ENCODE measurements at places on chromosomes 3 and 15.

GRCh38 chr15:60673918-60674558 lies 195.1 kb upstream of the ICE2 start:
- DNase-seq = no peak

GRCh38 chr3:126202276-126202675 lies 21.9 kb upstream of the ALDH1L1 start:
- DNase-seq = no peak

GRCh38 chr3:127754411-127755304 lies 67.7 kb downstream of the MGLL start:
- DNase-seq = no peak

DNA sequence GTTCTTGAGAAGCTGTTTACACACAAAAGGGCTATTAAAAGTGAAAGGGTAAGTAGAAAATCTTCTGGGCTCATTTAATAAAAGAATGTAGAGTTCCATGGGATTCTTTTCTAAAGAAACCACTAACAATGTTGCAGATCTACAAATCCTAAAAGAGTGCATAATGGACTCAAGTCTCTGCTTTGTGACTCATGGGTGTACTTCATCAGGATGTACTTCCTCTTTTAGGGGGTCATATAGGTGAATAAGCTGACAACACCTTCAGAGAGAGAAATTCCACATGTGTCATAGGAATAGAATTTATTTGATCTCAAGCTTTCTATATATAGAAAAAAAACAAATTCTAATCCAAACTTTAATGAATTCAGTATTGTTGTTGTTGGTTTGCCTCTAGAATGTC lies 355.5 kb downstream of the TIGIT start:
- DNase-seq = no peak

DNA sequence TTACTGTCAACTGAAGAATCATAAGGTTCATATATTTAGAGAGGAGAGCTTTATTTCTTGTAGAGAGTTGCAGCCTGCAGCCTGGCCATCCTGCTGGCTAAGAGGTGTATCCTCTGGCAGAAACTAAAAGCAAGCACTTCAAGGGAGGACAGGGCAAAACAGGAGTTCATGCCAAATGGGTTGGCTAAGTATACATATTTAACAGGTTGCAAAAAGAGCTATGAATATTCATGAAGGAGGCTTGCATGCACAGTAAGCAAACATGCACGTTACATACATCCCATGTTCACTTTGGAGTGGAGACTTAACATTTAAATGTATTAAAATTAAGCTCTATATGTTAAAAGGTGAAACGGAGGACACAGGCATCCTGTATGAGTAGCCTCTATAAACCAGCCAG lies 354.4 kb downstream of the ERC2 start:
- no peak for DNase-seq

DNA sequence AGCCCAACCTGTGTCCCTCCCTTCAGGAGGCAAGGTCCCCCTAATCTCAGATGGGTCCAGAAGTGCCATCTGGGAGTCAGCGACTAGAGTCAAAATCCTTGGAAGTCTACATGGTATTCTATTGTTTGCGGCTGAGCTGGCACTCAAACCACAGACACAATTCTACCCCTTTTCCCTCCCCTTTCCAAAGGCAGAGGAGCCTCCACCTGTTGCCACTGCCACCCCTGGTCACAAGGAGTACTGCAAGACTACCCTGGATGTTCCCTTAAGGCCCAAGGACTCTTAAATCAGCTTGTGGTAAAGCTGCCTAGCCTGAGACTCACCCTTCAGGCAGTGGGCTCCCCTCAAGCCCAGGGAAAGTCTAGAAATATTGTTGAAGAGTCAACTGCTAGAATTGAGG lies 4.3 kb upstream of the OR5H6 start:
- DNase-seq = peak; percentile 34

DNA sequence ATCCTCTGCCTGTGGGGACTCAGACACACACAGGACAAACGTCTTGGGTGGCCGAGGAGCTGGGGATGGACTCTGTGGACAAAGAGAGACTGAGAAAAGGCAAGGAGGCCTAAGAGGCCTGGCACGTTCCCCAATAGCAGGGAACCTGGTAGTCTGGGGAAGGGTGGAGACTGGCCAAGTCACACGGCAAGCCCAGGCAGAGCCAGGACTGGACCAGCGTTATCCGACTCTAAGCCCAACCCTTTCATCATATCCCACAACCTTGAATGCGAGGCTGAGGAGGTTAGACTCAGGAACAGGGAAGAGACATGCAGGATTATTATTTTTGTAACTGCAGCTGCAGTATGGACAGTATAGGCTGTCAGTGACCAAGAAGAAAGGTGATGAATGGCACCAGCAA lies 53.4 kb downstream of the SLC6A11 start:
- no peak for DNase-seq

DNA sequence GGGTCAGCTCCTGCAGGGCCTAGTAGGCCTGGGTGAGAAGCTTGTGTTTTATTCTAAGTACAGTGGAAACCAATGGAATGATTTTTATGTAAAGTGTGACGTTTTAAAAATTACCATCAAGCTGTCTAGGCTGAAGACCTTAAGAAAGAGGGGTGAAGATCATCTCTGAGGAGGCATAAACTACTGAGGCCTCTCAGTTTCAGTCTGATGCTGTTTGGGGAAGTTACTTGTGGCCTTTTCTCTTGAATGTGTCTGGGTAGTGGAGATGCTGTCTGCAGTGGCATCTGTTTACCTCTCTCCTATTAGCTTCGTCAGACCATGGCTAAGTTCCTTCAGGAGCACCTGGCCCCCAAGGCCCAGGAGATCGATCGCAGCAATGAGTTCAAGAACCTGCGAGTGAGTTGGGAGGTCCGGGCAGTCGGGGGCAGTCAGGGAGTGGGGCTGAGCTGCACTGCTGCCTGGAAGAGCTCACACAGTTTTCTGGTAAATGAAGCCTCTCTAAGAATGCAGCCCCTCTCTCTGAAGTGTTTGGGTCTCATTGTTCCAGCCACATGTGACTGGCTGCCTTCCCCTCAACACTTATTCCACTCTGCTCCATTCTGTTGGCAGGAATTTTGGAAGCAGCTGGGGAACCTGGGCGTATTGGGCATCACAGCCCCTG lies 1.9 kb downstream of the IVD start:
- peak; percentile 59 for DNase-seq

DNA sequence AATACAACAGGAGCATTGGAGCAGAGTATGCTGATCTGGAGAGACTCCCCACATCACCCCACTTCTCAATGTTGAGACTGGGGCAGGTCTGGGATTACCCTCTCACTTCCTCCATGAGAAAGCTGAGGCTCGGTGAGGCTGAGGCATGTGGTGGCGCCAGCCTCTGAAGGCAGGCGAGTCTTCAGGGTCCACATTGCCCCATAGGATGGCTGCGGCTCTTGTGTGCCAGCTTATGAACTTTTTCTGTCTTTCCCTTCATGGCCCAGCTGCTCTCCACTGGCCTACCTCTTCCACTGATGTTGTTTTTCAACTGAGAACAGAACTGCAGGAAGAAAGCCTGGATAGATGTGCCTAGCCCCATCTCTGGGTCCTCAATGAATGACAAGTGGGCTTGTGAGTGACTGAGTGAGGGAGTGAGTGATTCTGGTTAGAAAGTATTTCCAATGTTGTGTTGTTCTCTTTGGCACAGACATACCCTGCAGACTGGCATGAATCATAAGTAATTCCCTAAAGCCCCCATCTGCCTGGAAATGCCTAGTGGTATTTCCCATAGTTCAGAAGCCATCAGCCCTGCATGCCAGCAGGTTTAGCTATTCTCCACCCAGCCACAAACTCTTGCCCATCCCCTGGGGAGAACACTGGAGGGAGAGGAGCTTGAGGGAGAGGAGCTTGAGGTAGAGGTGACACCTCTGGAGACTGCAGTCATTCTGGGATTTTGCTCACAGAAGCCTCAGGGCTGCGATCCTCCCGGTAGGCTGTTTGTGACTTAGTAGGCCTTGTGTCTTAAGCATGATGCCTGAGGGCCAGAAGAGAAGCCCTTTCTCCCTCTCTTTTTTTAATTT lies 56.9 kb downstream of the AMOTL2 start:
- no peak for DNase-seq

GRCh38 chr3:197308591-197308990 lies 10.2 kb upstream of the DLG1 start:
- no peak for DNase-seq

DNA sequence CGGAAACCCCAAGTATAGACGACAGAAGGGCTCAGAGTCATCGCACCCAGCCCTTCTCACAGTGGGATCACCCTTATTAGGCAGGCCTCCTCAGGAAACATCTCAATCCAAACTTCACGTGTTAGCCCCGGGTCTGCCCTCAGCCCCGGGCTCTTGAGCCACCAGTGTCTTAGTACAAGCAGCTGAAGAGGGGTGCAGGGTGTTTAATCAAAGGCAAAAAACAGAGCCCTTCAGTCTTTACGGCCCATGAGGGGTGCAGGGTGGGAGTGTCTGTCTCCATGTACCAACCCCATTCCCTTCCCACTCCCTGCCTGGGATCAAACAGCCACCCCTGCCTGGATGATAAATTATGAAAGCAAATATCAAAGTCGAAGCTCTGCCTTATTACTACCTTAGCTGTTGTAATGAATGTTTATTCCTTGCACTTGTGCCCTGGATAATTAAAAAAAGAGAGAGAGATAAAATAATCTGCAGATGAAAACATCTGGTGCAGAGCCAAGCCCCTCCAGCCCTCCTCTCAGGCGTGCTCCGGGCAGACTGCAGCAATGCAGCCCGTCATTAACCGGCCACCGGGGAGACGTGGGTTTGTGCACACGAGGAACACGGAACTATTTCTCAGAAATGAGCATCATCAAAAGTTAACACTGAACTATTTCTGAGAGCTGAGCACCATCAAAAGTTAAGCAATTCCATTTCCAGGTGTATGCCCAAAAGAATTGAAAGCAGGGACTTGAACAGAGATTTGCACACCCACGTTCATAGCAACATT lies 64.5 kb downstream of the ADAMTS17 start:
- no peak for DNase-seq

- DNase-seq = no peak
Observed at GRCh38 chr15:89363133-89363532, 28.5 kb upstream of the POLG start.

DNA sequence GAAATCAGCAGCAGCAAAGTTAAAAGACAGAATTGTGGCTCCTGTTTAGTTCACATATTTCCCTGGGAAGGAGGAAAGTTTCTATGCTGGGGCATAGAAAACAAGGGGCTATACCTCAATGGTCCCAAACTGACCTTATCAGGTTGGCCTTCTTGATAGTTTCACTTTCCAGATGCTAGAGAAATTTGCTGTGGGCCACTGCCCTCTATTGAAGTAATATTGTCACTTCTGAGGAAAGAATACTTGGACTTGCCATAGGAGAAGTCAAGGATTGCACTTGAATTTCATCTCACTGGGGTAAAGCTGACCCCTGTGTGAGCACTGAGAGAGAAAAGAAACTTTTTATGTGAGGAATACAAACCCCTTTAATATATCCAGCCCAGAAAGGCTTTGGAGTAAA lies 49.3 kb upstream of the XCR1 start:
- no peak for DNase-seq

- DNase-seq = no peak
Observed at GRCh38 chr3:33926998-33927605, 128.7 kb downstream of the PDCD6IP start.

DNA sequence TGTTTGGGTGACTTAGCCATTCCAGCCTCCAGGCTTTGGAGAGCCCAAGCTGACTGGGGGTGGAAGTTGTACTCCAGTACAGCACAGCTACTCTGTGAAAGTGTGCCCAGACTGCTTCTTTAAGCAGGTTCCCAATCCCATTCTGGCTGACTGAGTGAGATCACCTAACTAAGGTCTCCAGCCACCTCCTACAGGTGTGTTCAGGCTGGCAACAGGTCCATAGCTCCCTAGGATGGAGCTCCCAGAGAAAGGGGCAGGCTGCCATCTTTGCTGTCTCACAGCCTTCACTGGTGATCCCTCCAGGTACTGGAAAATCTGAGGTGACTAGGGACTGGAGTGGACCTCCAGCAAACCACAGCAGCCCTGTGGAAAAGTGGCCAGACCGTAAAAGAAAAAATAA lies 445.3 kb upstream of the KCNMB2 start:
- no peak for DNase-seq

DNA sequence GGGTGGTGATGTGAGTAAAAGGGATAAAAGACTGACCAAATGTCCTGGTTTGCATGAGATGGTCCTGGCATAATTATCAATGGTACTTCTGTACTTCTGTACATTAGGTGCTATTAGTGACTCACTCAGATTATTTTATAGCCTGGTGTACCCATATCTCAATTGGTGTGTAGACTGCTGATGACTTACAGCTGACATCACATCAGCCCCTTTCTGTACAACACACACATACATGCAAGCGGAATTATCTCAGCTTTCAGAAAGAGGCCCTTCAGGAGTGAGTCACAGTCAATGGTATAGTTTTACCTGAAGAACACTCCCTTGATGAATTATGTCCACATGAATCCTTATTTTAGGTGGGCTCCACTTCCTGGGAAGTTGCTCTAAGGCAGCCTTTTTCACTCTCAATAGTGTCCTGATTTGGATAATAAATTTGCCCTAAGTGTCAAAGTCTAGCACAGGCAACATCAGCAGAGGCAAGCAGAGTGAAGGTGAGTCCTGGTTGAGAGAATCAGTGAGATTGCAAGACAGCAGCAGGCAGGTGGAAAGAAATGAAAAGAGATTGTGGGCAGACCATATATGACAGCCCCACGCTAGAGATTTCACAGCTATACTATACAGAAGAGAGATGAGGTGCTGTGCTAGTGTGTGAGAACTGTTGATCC lies 137.0 kb downstream of the ZPLD1 start:
- DNase-seq = no peak

GRCh38 chr15:81491414-81492096 lies 117.5 kb upstream of the TMC3 start:
- DNase-seq = no peak

- DNase-seq = no peak
Observed at GRCh38 chr3:197353867-197354567, 55.6 kb upstream of the DLG1 start.

DNA sequence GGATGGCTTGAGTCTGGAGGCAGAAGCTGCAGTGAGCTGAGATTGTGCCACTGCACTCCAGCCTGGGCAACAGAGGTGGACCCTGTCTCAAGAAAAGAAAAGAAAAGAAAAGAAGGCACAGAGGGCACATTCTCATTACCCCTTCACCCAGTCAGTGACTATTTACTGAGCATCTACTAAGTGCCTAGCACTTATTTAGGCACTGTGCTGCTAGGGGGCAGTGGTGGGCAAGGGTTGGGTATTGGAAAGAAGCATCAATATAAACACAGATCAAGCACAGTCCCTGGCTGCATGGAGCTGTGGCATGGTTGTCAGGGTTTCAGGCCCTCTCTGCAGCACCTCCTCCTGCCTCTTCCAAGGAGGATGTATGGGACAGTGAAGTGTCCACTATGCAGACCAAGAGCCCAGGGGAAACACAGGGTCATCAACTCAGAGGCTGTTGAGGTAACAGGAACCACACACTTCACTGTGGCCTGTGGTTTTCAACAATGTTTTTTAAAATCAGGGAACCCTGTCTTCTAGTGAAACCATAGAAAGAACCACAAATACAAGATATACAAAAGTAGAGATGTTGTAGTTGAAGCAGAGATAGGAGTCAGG lies 138.5 kb downstream of the RAB11A start:
- peak; percentile 46 for DNase-seq

- DNase-seq = no peak
Observed at GRCh38 chr3:57758686-57759085, 2.6 kb downstream of the SLMAP start.

- DNase-seq = peak; percentile 34
Observed at GRCh38 chr15:77753281-77753873, 120.7 kb upstream of the LINGO1 start.
